ENCODE measurements at places on chromosomes 3 and 15. TPM values are rescaled to one million over a fixed set of nuclear protein-coding genes. Genes with fewer than 3 reads are reported as not detected.

Gene RHCG
- not detected for total RNA-seq

Gene HRG
- not detected for total RNA-seq

Gene ZNF501
- total RNA-seq, result 3.1 TPM

Gene ADCY5
- not detected for total RNA-seq

Gene MEGF11
- not detected for total RNA-seq

- DNase-seq, result peak; percentile 94
Observed at GRCh38 chr3:29186982-29187725, 93.7 kb upstream of the RBMS3 start.

DNA sequence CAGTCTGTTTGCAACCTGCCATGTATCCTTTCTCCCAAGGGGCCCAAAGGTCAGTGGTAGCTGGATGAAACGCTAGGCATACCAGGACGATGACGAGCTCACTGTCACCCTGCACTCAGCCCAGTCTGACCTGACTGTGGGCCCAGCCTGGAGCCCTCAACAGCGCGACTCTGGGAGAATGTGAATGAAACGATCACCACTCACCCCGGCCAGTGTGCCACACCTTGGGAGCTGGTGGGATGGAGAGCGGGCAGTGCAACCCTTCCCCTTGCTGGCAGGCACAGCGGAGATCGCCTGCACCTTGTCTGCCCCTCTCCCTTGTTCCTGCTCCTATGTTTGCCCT lies 27.2 kb downstream of the SRPRB start:
- DNase-seq, result no peak

GRCh38 chr3:194884649-194885315 lies 199.1 kb downstream of the FAM43A start:
- peak; percentile 57 for DNase-seq

- DNase-seq, result no peak
Observed at GRCh38 chr3:44439499-44440295, 37.8 kb downstream of the ZNF445 start.

GRCh38 chr15:101233651-101234280 lies 18.1 kb downstream of the CHSY1 start:
- no peak for DNase-seq

DNA sequence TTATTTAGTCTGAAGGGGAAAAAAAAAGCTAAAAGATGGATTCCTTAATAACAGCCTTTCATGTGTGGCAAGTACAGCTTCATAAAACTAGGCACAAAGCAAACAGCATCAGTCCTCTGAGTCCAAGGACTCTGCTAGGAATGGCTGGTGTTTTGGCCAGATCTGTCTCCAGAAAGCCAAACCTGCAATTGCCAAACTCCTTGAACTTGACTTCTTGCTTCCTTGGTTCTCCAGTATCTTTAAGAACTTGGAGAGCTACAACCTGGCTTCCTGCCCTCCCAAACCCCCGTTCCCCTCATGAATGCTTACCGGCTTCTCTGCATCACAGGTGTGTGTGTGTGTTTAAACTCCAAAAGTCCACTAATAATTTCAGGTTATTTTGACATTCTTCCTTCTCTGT lies 1.6 kb upstream of the PLOD2 start:
- DNase-seq, result peak; percentile 48

DNA sequence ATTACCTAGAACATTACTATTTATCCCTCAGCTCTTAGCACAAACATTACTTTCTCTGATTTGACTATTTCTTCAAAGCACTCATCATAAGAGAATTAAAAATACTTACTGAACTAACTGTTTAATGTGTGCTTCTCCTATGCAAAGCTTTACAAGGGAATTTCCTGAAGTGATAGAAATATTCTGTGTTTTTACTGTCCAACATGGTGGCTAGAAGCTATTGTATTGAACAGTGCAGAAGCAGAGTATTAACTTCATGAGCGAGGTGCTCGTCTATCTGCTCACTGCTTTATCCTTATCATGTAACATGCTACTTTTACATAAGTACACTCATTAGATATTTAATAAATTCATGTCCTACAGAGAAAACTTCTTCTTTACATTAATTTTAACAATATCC lies 239.1 kb downstream of the ISL2 start:
- DNase-seq, result no peak

DNA sequence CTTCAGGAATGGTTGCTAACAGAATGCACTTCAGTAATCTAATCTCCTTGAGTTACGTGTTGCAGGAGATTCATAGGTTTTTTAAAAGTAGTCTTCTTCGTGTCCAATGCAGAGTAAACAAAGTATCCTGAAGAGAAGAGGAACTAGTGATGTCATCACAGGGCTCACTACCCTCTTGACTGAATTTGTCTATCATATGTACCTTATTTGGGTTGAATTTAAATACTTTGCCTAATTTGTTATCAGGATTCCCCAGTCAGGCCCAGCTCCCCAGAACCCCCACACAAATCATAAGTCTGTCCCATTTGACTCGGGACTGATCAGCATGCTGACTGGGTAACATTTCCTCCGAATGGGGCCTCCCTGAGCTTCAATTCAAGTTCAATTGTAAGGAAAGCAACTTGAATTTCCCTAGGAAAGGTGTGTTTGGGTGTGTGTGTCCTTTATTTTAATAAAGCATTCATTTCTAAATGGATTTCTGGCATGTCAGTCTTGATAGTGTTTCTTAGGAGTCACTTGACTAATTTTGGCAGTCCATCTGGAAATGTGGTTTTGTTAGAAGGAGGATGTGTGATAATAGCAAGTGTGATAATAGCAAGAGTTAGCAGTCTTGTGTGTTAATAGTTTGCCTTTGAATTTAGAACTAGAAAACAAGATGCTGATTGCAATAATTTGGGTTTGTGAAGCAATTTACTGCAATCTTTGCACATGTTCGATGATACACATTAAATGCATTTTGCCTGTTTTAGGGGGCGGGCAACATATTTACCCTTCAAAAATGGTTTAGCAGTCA lies 21.9 kb downstream of the OXNAD1 start:
- DNase-seq, result no peak

DNA sequence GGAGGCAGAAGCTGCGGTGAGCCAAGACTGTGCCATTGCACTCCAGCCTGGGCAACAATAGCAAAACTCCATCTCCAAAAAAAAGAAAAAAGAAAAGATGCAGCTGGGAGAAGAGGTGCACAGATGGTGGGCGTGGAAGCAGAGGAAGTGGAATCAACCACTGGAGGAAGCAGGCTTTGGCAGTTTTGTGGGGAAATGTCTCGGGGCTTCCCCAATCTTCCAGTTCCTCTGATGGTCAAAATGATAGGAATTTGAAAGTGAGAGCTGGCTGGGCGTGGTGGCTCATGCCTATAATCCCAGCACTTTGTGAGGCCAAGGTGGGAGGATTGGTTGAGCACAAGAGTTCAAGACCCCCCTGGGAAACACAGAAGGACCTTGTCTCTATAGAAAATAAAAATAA lies 48.1 kb upstream of the SMAD3 start:
- no peak for DNase-seq

GRCh38 chr3:58994746-58995330 lies 55.0 kb downstream of the CFAP20DC start:
- peak; percentile 74 for DNase-seq

DNA sequence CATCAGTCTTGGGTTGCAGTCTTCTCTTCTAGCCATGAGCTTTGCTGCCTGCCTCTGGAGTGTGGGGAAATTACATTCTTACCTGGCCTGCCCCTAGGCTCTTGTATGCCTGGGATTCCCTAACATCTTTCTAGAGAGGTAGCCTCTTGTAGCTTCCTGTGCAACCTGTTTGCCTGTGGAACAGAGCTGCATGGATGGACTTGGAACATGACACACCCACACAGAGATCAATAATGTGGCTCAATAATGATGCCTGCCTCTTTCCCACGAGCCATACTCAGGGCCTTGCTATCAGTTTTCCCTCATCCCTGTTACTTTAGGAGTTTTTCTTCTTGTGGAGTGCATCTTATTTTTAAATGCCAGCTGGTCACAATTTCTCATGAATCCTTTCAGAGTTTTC lies 11.4 kb downstream of the CHCHD6 start:
- no peak for DNase-seq

DNA sequence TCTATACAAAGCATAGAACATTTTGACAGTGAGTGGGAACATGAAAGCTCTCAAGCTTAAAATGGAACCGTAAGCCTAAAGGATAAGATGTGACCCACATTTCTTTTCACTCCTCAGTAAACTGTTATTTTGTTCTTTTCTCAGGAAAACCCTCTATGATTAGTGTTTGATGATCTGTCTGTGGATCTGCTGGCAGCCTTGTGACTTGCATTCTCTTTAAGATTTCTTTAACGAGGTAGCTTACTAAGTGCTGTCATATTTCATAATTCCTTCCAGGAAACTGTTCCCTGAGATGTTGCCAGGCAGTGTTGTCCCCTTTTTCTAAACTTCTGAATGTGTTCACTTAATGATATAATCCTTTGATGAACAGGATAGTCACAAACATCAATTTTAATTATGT lies 167.6 kb downstream of the PYDC2 start:
- no peak for DNase-seq

DNA sequence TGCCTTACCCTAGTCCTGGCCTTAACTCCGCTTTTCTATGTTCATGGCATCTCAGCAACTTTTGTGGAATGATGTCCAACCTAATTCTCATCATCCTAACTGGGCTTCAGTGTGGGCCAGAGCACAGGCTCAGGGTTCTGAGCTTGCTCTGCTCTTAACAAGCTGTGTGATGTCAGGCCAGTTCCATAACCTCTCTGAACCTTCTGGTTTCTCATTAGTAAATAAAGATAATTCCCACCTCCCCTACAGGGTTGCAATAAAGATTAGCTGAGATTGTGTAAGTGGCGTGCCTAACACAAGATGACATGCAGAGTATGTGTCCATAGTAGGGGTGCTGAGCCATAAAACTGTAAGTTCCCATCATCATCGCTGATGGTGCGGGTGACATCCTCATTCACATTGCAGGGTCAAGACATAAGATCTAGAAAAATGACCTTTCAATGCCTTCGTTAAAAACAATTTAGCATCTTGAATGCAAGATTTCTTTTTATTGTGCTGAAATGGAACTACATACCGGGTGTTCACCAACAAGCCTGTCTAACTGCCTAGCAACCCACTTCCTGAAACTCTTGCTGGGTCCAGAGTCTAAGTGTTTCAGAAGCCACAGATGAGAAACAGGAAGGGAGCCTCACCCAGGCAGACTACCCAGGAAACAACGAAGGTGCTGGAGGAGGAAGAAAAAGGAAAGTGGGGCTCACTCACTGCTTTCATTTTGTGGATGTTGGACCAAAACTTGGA lies 36.2 kb downstream of the CDCP1 start:
- DNase-seq, result peak; percentile 69

DNA sequence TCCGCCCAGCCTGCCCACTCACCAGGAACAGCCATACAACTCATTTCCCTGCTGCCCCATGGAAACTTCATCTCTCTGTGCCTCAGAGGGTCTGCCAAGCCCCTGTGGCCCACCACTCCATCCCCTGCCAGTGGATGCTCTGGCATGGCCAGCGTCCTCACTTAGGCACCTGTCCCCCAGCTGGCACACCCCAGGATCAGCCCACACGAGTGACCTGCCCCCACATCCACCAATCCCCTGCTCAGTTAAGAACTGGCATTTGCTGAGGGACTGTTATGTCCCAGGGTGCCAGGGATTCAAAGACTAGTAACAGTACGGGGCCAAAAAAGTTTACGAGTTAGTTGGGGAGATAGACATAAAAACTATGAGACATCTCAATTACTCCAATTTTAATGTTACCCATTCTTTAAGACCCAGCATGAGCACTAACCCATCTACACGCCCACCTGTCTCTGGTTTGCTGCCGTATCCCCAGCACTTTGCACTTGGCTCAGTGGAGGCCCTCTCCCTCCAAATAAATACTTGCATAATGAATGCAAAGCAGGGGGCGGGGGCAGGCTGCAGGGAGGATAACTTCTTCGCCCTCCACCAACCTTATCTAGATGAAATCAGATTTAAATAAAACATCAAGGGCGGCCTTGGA lies 11.6 kb upstream of the BAHD1 start:
- no peak for DNase-seq

DNA sequence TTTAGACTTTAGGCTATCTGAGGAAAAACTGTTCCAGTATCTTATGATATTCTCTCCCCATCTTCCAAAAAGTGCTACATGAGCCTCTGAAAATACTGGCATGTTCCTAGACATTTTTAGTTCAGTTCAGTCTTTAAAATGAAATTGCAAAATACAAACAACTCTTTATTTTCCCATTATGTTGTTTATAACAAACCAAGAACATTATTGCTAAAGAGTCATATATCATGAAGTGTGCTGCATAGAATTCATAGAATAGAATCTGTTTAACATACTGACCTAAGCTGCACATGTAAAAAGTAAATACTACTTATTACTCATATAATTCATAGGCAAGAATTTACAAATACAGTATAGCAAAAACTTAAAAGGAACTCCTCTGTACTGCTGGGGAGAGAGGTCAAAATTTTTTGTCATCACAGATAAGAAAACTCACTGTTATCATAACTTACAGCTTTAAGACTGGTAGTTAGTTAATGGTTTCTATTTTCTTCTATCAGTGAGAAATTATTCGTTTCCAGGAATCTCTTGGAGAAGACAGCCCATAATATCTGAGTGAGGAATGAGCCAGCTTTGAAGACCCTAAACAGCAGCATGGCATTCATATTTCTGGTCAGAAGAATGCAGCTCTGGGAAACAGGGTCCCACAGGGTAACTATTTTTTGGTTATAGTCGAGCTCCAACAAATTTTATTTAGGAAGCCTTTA lies 32.2 kb downstream of the FILIP1L start:
- DNase-seq, result no peak

DNA sequence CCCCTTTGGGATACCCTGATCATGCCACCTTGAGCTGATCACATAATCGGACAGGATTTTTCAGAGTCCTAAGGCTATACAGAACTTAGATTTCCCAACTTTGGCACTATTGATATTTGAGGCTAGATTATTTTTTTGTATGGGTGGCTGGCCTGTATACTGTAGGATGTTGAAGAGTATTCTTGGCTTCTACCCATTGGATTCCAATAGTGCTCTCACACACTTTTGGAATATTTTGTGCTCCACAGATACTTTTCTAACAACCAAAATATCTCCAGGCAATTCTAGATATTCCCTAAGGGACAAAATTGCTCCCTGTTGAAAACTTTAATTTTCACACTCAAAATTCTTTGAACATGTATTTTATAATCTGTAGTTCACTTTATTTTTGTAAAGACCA lies 125.1 kb downstream of the ABI3BP start:
- DNase-seq, result no peak

DNA sequence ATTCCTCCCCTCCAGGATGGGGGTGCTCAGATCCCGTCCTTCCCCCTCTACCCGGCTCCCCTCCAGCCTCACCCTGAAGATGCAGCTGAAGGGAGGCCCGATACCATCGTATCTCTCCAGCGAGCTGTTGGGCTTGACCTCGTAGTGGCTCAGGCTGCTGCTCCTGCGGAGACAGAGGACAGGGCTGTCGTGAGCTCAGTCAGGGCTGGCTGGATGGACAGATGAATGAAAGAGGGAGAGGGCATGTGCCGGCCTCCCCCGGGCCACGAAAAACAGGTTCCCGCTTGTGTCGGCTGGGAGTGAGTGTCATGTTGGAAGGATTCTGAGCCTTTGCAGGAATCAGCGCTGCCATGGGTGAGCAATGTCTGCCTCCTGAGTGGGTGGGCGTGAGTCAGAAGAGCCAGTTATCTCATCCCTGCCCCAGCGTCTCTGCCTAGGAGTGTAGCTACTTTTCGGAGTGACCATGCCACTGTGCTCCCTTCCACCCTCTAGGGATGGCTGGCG lies 35.2 kb downstream of the FEM1B start:
- DNase-seq, result no peak
